Caudate nucleus (tissue), 63 donors: ENCODE measurements at places on chromosomes 11 and 22.

DNA sequence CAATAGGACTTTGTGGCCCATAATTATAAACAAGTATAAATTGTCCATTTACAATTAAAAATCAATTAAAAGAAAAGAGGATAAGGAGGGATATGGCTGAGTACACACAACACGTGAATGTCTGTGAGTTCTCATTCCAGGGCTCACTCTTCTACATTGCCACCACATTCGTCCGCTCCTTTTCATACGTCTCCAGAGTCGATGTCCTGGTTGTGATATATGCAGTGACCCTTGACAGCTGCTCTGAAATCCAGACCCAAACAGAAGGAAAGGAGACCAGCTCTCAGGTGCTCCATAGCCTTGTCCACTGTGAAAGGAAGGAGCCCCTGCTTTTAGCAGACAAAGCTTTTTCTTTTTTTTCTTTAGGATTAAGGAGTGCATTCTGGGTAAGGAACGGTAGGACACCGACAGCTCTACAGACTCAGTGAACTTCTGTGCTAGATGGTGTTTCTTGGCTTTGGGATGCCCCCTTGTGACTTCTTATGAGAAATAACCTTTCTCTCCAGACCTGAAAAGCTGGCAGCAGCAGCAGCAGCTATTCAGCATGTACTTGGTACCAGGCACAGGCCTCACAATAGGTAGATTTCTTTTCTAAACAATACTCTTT is 19.7 kb upstream of the DNAJB13 start:
- peak; percentile 79 for DNase-seq

DNA sequence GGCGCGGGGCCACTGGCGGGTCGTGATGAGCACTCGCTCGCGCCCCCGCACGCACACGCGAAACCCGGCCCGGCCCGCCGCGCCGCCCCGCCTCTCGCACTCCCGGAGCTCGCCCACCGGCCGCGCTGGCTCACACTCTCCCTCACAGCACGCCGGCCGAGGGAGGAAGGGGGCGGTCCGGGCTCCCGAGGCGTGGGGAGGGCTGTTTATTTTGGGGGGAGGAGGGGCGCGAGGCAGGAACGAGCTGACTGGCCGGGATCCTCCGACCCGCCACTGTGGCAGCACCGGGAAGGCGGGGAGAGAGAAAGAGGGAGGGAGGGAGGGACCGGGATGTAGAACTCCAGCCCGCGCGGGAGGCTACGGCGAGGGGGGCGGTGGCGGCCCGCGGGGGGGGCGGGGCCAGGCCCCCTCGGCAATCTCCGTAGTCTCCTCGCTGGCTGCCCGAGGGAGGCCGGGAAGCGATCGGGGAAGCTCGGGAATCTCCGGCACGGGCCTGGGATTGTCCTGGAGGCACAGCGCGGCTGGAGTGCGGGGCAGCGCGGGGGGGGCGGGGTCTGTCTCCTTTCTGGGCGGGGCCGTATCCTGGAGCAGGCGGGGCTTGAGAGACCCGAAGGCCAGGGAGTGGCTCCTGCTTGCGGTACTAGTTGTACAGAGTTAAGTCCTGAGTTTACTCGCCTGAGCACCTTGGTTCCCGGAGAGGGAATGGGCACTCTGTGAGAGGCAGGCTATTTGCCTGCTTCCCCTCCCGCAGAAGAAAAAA is at the start of gene RBFOX2:
RBFOX2 (minus strand) TSS at position 179 of the 760 bp plus-strand sequence. CDS start 399 bp downstream, outside the sequence.
- peak; percentile 96 for DNase-seq

- DNase-seq = peak; percentile 60
Measured at GRCh38 chr22:35539910-35540594, 579 bp upstream of the RASD2 start.

DNA sequence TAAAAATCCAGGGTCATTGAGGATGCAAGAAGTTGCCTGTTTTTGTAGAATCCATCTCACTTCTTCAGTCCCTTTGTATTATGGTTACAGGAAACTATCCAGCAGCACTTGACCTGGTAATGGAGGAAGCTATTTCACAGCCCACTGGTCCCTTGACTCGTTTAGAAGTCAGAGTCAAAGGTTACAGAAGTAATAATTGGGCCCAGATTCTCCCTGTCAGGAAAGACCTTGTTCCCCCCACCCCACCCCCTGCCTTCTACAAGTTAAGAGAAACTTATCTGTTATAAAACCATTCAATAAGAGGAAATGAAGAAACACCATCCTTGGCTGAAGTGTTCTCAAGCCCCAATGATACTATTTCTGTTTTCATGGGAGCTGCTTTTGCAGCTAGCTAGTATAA is 65.8 kb downstream of the CSTPP1 start:
- DNase-seq = no peak

GRCh38 chr11:44673688-44674087 is 53.1 kb upstream of the TSPAN18 start:
- DNase-seq = no peak

DNA sequence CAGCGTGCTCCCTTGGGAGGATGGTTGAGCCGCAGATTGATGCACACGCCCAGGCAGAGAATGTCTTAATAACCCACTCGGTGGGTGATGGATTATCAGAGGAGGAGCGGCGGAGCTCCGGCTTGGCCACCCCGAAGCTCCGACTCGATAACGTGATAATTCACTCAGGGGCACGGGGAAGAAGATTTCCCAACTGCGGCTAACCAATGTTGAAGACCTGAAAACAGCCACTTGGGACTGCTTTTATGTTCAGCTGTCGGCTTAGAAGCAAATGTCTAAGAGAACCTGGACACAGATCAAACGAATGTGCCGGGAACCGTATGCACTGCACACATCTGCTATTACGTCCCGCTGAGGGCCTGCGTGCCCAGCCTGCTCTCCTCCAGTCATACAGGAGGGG is 206.8 kb upstream of the CADM1 start:
- no peak for DNase-seq

DNA sequence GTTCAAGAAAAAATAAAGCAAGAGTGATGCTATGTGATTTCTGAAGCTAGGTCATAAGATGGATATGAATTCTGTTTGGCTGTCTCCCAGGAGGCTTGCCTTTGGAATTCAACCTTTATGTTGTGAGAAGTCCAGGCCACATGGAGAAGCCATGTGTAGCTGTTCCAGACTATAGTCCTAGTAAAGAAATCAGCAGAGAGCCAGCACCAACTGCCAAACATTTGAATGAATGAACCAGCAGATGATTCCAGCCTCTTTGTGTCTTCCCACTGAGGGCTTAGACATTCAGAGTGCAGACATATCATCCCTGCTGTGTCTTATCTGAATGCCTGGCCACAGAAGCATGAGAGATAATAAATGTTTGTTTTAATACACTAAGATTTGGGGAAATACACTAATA is 1150.6 kb downstream of the DLG2 start:
- DNase-seq = no peak

DNA sequence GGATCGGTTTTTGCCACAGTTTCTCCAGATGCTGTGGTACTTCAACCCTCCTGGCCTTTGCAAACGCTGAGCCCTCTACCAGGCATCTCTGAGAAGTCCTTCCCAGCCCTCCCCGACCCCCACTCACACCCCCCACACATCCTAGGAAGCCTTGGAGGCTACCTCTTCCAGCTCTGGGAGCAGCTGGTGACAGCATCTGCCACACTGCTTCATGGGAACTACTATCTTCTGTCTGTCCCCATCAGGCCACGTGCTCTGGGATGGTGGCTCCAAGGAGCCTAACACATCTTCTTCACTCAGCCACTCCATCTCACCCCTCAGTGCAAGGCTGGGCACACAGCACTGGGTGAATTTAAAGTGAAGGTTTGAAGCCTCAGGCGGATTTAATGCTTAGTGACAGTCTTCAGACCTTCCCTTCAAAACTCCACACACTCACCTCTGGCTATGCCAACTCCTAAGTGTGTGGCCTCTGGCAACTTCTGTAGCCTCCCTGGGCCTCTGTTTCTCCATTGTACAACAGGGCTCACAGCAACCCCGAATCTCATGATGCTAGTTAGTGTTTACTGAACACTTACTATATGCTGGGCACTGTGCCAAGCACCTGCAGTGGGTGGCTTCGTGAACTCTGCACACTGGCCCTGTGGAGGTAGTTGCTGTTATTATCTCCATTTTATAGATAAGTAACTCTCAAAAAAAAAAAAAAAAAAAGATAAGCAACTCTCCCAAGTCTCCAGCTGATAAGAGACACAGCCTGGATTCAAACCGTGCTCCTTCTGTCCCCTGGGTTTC is 7.3 kb upstream of the TP53I11 start:
- no peak for DNase-seq

DNA sequence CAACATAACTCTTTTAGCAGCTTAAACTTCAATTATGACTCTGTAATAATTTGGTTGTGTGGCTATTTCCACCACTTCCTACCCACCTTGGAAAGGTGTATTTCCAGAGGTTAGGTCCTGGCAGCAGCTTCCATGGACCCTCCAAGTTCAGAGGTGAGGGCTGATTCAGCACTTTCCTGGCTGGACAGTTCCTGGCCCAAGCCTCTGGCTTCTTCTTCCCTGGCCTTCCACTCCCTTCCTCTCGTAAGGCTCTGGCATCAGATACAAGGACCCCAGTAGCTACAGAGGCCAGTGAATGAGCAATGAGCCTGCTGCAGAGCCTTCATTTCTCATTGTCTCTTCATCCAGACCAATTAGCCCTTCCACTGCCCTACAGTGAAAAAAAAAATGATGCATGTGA is 98.1 kb upstream of the KIRREL3 start:
- DNase-seq = no peak

DNA sequence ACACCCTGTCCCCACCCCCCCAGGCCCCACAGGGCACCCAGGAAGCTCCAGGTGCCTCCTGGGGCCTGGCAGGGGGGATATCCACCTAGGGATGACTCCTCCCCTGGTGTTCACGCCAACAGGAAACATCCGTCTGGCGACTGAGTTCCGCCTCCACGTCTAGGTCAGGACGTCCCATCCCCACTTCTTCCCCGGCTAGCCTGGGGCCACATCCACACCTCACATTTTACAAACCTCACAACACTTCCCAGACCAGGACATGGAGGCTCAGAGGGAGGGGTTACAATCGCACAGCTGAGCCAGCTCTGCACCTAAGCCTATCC is 21.0 kb downstream of the MAFF start:
- no peak for DNase-seq

- no peak for DNase-seq
Measured at GRCh38 chr11:109984634-109985289, 108.4 kb upstream of the ZC3H12C start.

- no peak for DNase-seq
Measured at GRCh38 chr22:44404341-44405020, 91.7 kb upstream of the SHISAL1 start.

GRCh38 chr22:40258501-40258915 is 80.8 kb downstream of the TNRC6B start:
- no peak for DNase-seq

DNA sequence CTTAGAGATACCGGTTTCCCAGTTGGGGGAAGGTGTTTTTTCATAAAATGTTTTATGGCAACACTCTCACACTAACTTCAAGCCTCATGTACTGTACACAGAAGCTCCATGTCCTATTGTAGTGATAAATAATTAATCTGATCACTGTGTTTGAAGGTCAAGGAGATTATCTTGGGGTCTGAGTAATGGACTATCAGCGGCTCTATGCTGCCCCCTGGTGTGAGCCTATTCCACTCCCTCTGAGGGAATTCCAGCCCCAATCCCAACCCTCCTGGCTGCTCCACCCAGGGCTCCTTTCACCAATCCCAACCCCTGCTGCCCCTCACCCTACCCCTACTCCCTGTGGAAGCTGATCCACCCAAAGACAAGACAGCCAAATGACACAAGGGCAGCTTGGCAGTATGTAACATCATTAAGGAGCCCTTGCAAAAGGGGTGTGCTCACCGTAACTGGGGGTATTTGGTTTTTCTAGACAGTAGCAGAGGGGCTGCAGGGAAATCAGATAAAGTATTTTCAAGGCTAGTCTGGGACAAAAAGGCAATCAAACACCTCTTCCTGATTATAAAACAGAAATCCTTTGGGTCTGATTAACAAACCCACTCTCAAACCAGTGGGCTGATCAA is 22.3 kb downstream of the HPS4 start:
- no peak for DNase-seq

GRCh38 chr11:119787074-119787461 is 58.1 kb upstream of the NECTIN1 start:
- no peak for DNase-seq

DNA sequence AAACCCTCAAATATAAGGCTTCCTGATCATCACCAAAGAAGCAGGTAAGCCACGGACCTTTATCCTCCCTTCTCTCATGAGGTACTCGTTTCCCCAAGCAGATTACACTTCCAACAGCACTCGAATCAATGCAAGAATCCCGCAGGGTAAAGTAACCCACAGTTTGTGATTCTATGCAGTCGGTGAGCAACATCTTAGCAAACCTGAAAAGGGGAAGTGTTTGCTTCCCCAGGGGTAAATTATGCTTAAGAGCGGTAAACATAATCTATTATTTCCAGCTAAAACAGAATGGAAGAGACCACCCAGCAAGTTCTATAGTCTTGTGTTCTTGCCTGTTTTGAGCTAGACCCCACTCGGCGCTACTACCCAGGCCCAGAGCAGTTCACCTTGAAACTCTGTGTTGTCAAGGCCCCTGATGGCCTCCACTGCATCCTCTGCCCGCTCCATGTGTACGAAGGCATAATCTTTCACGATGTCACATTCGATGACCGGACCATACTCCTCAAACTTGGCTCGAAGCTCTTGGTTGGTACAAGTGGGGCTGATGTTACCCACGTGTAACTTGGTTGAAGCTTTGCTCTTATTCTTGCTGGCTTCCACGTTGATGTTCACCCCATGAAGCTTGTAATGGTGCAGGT is 1.3 kb downstream of the RBM4B start:
- no peak for DNase-seq

- no peak for DNase-seq
Measured at GRCh38 chr22:25845985-25846745, 104.2 kb downstream of the MYO18B start.

DNA sequence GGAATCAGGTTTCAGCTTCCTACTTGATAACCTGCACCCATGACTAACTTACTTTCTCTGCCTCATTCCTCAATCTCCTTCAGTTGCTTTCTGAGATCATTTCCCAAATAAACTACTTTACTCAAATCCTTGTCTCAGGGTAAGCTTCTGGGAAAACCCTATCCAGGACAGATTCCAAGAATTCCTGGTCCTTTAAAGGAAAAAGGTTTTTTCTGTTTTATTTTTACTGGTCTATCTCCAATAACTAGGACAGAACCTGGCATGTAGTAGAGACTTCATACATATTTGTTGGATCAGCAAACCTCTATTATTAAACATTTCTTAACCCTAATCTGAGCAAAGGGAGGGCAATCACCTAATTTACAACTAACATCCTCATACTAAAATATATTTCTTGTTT is 910.5 kb upstream of the CHORDC1 start:
- DNase-seq = no peak

DNA sequence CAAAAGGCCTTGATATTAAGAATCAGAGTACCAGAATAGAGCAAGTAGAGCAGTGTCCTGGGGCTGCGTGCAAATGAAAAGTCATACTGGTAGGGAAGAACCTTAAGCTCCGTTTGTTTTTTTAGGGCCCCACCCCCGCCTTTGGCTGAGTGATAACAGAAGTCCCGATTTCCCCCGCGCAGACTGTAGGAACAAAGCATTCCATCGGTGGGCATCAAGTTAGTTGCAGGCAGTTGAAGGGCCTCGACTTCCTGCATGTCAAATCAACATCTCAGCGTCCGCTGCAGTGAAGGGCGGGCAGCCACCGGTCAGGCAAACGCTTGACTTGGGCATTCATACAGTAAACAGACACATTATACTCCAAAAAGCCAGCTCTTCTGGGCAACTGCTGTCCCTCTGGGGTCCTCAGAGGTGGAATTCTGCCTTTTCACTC is 11.7 kb downstream of the LRP4 start:
- no peak for DNase-seq

GRCh38 chr22:28331695-28332094 is 347.9 kb downstream of the TTC28 start:
- DNase-seq = no peak

- DNase-seq = no peak
Measured at GRCh38 chr11:120525261-120526171, 14.0 kb downstream of the GRIK4 start.
